ENCODE measurements at places on chromosomes 6 and 20.
A peak's percentile ranks its signal among the peaks of the same experiment; 100 is the strongest.

DNA sequence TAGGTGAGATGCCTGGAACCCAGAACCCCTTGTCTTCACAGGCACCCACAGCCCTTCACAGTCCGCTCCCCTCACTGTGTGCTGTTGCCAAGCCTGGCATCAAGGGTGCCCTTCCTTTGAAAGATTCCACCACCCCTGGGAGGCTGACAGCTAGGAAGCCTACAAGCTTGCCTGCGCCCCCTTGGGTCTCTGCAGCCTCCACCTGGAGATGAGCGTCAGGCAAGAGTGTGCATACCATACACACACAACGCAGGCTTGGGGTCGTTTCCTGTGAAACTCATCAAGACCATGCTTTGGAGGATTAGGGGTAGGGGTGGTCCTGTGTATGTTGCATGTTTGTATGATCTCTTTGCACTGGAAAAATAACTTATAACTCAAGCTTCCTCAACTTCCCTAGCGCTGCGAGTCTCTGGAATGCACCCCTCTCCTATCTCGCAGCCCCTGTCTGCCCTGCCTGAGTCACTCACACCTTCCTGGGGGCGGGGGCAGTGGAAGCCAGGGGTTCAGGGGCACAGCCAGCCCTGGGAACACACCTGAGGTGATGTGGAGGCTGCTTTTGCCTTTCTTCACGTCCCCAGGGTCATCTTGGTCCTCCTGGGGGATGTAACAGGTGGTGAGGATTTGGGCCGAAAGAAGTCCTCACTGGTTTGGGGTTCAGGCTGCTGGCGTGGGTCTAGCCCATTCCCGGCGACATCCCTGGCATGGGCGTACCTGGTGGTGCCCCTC is 67.2 kb downstream of the SSR1 start:
- DNase-seq = no peak

GRCh38 chr6:31681135-31681671 is 336 bp upstream of the LY6G5C start:
- peak; percentile 25 for DNase-seq

GRCh38 chr20:15716256-15716655 is 857.0 kb downstream of the KIF16B start:
- DNase-seq = no peak

GRCh38 chr6:134626086-134626485 is 308.2 kb upstream of the SGK1 start:
- DNase-seq = no peak

DNA sequence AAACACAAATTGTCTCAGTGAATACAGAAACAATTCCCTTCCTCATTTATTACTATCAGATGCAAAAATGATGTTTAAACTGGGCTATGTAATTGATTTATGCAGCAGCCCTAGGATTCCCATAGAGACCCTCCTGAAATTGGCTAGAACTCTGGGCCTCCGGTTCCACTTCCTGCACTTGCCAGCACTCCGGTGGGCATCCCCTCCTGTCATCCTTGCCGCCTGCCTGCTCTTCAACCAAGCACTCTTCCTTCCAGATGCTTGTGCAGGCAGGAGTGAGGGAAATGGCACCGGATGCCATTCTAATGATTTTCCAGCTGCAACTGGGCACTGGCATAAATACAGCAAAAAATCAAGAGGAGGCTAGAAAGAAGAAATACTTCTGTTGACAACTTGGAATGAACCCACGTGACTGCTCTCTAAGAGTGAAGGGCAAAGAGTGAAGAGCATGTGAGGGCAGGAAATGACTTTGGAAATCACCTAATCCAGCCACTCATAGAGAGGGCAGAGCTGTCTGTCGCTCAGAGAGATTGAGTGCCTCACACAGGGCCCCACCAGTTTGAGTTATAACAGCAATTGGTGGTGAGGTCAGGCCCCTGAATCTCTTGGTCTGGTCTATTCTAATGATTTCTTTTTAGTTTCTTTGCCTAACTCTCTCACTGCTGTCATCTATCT is 3.7 kb upstream of the NEDD9 start:
- no peak for DNase-seq

- no peak for DNase-seq
Observed at GRCh38 chr6:166346965-166347364, 4.6 kb upstream of the SFT2D1 start.

DNA sequence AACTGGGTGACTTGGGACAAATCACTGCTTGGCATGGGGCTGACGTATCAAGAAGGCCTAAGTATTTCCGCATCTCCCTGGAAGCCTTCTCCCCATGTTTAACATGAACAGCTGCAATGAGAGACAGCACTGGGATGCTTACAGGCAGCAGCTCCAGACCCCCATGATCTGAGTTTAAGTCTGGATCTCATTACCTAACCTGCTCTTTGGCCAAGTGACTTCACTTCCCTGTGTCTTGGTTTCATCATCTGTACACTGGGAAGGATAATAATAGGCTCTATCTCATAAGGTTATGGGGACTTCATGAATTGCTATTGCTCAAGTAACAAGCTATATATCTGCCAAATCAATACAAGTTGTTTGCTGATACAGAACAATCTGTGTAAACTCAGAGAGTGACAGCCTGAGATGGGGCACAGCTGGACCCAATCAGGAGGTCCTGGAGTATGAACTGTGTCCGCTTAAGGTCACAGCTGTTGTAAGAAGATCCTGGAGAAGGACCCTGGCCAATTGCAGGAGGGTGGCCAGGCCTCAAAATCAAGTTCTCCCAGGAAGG is 56.0 kb downstream of the TGM2 start:
- no peak for DNase-seq

Measured in OCI-LY7 (cell line).